ENCODE measurements at places on chromosomes 13 and 19. TPM values are rescaled to one million over a fixed set of nuclear protein-coding genes. Genes with fewer than 3 reads are reported as not detected.

Gene SHC2
- 54.6 TPM for polyA plus RNA-seq

Gene AMH
- polyA plus RNA-seq = 71.4 TPM

Gene TIMM29
- 31.3 TPM for polyA plus RNA-seq

Gene RDH8
- polyA plus RNA-seq = not detected

Gene OR7D4
- not detected for polyA plus RNA-seq

Gene CEACAM4
- polyA plus RNA-seq = not detected

Gene WASF3
- 30.1 TPM for polyA plus RNA-seq

Gene ZNF766
- polyA plus RNA-seq = 26.5 TPM

Gene MBD3
- polyA plus RNA-seq = 93.3 TPM

Gene METTL21C
- not detected for polyA plus RNA-seq

Gene ZNF540
- 0.26 TPM for polyA plus RNA-seq

Gene POU4F1
- 0.11 TPM for polyA plus RNA-seq

Gene LRRC4B
- 5.8 TPM for polyA plus RNA-seq

DNA sequence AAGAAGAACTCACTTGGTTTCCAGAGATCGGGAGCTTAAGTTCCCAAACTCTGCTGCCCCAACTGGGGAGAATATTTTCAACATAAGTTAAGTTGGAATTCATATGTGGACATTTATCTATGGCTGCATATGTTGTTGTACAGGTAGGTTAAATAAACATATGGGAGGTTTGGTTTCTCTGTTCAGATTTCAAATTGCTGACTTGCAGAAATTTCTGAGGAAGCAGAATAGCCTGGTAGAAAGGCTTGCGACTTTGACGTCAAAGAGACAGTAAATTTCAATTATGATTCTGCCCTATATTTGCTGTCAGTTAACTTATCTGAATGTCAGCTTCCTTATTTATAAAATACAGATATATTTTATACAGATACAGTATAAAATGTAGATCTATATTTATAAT, 40.0 kb upstream of the TPP2 start:
- DNase-seq = no peak

DNA sequence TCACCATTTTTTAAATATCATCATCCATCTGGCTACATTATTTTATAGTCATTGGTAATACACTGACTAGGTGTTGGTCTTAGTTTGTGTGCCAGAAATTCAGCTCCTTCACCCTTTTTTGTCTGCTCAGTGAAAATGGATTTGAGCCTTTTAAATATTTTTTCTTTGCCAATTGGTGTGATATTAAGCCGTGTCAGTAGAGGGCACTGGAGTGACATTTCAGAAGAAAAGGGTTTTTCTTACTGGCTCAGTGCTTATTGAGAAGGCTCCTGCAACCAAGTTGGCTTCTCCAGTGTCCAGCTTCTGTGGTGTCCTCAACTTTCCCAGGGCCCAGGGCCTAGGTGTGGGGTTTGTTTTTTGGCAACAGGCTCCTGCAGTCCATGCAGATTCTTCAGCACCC, 546.6 kb downstream of the DACH1 start:
- DNase-seq = peak; percentile 18

- no peak for DNase-seq
Observed at GRCh38 chr19:35776102-35776788, 881 bp downstream of the ARHGAP33 start.

- peak; percentile 18 for DNase-seq
Observed at GRCh38 chr13:101579281-101579802, 126.9 kb downstream of the ITGBL1 start.

GRCh38 chr19:1261798-1262622, 7.1 kb upstream of the CIRBP start:
- no peak for DNase-seq

DNA sequence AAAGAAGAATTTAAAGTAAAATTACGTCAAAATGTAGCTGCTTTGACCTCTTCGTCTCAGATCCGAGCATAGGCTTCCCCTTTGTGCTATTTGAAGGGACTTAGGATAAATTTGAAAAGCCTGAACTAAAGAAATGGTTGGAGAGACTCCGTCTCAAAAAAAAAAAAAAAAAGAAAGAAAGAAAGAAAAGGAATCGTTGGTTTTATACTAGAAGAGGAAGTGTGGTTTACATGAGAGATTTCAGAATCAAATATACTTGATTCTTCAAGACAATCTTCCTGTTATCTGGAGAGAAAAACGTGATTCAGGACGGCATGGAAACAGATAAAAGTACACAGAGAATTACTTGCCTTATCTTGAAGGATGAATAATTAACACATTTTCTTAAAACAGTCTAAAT, 474 bp upstream of the ZNF780B start:
- peak; percentile 0 for DNase-seq

DNA sequence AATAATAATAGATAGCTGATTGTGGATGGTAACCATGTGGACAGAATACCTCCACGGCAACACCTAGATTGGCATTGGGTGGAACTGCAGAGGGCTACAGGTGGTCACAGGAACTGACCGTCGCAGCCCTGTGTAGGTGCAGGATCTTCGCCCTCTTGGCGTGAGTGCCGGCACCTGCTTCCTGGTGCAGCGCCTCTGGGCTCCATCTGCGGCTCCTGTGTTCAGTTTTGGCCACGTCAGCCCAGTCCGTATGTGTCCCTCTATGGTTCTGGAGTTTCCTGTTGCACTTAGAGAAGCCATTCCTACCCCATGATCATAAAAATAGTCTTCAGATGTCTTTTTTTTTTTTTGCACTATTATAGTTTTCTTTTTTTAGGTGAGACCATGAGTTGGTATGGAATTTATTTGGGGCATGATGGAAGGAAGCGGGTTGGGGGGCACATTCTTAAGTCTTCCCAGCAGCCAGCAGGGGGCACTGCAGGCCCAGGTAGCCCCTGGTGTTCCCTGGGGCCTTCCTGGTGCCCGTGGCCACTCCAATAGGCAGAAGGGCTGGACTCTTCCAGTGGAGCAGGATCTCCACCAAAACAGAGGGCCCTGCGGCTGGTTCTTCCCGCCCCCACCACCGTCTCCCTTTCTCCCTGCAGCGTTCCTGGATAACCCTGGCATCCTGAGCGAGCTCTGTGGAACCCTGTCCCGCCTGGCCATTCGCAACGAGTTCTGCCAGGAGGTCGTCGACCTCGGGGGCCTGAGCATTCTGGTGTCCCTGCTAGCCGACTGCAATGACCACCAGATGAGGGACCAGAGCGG, 10.1 kb upstream of the SLC25A42 start:
- peak; percentile 86 for DNase-seq

DNA sequence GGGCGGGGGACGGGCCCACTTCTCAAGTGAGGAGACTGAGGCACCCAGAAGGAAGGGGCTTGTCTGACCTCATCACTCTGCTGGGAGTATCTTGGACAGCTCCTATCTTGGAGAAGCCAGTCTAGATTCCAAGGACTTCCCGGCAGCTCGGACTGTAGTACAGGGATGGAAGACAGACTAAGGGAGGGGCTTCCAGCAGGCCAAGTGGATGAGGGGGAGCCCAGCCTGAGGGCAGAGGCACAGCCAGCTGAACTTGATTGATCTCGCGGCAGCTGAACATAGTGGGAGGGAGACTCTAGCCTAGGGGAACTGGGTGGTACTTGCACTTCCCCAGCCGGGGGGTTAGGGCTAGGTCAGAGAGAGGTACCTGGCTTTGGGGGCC, 711 bp downstream of the CILP2 start:
- DNase-seq = peak; percentile 33

DNA sequence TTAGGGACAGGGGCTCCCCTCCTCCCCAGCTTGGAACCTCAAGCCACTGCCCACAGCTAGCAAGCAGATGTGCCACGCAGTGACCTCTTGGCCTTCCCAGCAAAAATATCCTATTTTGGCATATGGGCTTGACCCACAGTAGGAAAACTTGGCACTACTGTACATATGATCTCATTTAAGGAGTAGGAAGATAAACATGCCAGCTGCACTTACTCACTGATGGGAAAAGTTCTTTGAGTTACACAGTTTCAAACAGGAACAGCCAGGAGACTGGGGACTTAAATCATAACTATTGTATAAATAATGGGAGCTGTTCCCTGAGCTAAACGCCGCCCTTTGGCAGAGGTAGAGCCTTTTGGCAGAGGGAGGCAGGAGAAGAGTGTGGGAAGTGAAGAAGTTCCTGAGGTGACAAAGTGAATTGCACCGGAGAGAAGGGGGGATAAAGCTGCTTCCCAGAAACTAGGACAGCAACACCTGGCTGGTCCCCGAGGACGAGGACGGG, 6.1 kb downstream of the SACS start:
- DNase-seq = no peak

GRCh38 chr19:4354897-4355296, 11.5 kb downstream of the MPND start:
- no peak for DNase-seq

GRCh38 chr13:56558698-56559320, 581.9 kb upstream of the PRR20A start:
- no peak for DNase-seq

GRCh38 chr13:110523838-110524540, 37.5 kb downstream of the RAB20 start:
- DNase-seq = no peak

GRCh38 chr13:26469602-26470001, 87.9 kb upstream of the WASF3 start:
- no peak for DNase-seq

- no peak for DNase-seq
Observed at GRCh38 chr13:102020611-102021216, 381.1 kb downstream of the FGF14 start.

DNA sequence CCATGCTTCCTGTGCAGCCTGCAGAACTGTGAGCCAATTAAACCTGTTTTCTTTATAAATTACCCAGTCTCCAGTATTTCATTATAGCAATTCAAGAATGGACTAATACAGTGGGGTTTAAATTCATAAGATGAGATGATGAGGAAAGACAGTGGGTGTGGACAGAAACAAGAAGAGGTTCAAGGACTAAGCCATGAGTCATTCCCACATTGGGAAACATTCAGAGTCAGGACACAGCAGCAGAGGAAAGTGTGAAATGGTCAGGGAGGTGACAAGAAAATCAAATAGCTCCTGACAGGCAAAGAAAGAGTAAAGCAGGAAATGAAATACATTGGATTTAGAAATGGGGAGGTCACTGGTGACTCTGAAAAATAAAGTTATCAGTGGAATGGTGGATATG, 9.1 kb downstream of the ZNF841 start:
- DNase-seq = peak; percentile 69

DNA sequence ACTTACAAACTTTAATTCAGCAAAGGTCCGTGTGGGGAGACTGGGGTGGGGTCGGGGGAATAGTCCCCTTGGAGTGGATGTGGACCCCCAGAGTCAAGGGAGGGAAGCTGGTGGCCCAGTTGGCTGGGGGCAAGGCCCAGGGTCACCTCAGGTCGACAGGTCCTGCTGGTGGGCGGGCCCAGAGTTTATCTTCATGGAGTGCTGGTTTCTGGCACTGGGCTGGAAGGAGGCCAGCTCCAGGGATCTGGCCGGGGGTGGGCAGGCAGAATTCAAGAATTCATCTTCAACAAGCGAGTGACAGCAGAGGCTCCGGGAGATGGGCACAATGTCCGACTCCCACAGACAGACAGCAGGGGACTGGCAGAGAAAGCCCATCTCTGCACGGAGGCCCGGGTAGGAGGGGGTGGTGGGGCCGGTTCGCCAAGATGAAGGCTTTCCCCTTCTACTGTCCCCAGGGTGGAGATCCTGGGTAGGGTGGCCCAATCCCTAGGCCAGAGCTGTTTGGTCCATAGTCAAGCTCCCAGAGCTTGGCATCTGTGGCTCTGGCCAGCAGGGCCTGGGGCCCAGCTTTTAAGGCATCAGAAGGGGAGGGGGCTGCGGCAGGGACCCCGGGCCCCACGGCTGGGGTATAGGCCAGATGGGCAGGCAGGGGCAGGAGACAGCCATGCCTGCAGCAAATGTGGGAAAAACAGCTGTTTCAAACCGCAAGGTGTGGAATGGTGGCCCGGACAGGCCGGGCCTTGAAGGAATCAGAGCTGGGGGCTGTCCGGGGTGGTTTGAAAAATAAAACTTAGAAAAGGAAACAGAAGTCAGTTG, 622 bp upstream of the FDX2 start:
- DNase-seq = no peak

GRCh38 chr19:45056831-45057230, 18.0 kb downstream of the CLASRP start:
- DNase-seq = no peak

- no peak for DNase-seq
Observed at GRCh38 chr19:40600570-40601133, 517 bp upstream of the LTBP4 start.

DNA sequence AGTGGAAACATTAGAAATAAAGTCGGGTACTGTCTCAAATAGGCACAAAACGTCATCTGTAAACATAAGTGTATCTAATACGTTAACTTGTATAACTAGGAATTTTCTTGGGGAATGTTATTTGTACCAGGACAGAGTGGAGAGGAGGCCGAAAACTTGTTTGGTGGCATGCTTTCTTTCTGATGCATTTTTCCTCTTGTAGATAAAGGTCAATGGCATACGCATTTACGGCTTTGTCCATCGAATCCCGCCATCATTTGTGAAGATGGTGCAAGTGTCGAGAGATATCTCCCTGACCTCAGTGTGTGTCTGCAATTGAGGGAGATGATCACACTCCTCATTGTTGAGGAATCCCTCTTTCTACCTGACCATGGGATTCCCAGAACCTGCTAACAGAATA, 4.7 kb downstream of the LGALS13 start:
- no peak for DNase-seq

DNA sequence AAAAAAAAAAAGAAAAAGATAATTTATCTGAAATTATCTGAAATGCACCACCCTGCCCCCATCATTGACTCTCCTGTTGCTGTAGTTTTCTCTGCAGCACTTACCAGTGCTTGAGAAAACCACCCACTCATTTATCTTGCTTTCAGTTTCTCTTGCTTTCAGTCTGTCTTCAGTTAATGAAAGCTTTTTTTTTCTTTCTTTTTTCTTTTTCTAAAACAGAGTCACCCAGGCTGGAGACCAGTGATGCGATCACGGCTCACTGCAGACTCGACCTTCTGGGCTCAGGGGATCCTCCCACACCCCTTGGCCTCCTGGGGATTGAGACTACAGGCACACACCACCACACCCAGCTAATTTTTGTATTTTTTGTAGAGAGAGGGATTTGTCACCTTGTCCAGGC, 4.3 kb upstream of the ACP5 start:
- no peak for DNase-seq

GRCh38 chr13:34263681-34264080, 445.7 kb downstream of the RFC3 start:
- no peak for DNase-seq
